Stimulated activated CD4-positive, alpha-beta T cell treated with anti-CD3 and anti-CD28 coated beads, Interleukin-1b, Interleukin-23, amount 100 ng/mL, for 1 hour (primary cell): ENCODE measurements at places on chromosomes 4 and X.

- no peak for DNase-seq
Measured at GRCh38 chrX:150058728-150059127, 120.4 kb upstream of the EOLA2 start.

DNA sequence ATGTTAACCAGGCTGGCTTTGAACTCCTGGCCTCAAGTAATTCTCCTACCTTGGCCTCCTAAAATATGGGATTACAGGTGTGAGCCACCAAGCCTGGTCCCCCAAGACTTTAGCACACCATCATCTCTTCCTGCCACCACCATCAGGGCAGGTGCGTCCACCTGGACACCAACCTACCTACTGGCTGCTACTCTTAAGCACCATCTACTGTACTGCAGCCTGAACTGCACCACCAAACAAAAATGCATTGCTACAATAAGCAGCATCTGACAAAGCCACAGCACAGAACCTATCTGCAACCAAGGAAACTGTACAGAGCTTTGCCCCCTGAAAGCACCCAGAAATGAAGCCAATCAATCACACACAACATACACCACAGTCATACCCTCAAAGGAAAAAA lies 139.7 kb downstream of the EFHC2 start:
- no peak for DNase-seq

- DNase-seq = no peak
Measured at GRCh38 chr4:120801137-120801758, 121.3 kb downstream of the PRDM5 start.

- DNase-seq = no peak
Measured at GRCh38 chr4:100848841-100849240, 331.0 kb upstream of the EMCN start.

DNA sequence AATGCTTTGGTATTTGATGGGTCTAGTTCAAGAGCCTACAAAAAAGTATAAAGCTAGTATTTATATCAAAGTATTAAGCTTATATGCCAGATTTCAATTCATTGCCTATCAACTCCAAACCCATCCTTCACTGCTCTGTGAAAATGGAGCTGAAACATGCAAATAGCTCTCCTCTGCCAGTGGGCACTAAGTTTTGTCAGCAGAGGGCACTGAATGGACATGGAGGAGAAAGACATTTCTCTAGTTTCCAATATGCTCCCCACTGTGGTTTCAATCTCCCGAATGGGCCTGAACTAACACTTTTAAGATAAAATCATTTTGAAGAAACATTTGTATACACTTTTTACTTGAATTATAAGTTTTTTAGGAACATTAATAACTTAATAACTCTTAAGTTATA lies 12.4 kb downstream of the PPID start:
- DNase-seq = no peak

DNA sequence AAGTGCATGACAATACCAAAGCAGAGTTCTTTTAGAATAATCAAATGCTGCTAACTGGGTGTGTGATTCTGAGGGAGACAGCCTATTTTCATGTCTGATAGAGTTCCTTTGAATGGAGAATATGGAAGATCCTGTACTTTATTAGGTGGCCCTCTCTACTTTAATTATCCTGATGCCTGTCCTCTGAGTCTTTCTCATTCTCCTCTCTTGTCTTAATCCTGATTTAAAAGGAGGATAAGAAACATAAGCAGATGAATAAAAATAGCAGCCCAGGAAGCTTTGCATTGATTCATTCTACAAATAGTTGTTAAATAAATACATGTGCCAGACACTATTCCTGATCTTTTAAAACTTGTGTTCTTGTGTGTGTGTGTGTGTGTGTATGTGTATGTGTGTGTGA lies 387.3 kb downstream of the SPRY1 start:
- no peak for DNase-seq
